ENCODE measurements at places on chromosomes 11 and 22. TPM values are rescaled to one million over a fixed set of nuclear protein-coding genes. Genes with fewer than 3 reads are reported as not detected.

DNA sequence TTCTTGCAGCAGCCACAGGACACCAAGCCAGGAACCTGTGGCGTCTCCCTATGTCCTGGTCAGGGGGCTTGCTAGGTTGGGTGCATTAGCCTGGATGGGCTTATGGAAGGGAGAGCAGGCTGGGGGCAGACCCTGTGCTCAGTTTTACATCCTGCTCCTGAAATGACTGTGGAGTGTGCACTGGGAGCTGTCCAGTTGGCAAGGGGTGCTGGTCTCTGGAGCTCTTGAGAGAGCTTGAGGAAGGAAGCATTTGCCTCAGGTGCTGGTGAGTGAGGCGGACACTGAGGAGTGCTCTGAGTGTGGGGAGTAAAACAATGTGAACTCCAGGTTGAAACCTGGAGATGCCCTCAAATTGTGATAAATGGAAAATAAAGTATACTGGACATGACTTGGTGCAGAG is 3.4 kb downstream of the SCGB1D4 start:
- no peak for DNase-seq

Gene CASP5
- total RNA-seq, result not detected

Gene OR52N2
- not detected for total RNA-seq

DNA sequence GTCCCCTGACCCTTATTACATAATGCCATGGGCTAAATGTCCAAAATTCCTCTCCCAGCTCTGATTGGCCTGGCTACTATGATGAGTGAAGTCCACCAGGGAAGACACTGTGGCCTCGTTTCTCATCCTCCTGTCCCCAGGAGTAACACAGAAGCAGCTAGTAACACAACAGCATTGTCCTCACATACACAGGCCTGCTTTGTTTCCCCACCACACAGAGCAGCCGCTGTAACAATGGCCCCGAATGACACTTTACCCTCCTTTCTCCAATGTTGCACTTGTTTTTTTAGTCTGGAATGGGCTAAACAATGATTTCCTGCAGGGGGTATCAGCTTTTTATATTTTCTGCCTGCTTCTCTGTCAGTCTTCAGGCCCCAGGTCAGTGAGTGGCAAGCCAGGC is at the start of gene PRR5L:
PRR5L (plus strand) TSS at position 363 of the 400 bp plus-strand sequence. CDS start 104,834 bp downstream, outside the sequence.
- no peak for DNase-seq

- no peak for DNase-seq
These were observed 67.1 kb downstream of the GGTLC2 start for GRCh38 chr22:22711532-22711913.

- no peak for DNase-seq
These were observed 5.9 kb downstream of the TREH start for GRCh38 chr11:118673361-118674081.

GRCh38 chr11:100895449-100895848 is 208.4 kb downstream of the ARHGAP42 start:
- no peak for DNase-seq

Gene SPDYC
- total RNA-seq, result not detected

GRCh38 chr11:128643661-128644317 is 50.1 kb upstream of the FLI1 start:
- DNase-seq, result no peak

DNA sequence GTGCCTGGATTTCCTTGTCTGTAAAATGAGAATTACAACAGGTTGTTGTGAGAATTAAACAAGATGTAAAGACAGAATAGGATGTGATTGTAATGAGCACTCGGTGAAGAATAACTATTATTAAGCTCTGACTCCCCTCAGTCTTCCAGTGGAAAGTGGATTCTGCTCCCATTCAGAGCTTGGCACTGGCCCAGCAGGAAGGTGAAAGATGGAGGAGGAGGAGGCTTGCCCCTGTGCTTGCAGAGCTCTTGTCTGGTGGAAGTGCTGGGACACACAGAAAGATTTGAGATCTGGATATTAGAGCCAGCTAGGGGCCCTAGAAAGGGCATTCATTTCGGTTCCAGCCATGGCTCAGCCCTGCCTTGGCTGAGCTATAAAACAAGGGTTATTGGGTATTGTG is 28.2 kb downstream of the PHLDB1 start:
- no peak for DNase-seq

- no peak for DNase-seq
These were observed 15.6 kb upstream of the WDR74 start for GRCh38 chr11:62854825-62855570.

Gene SLC25A17
- total RNA-seq, result 14.7 TPM

GRCh38 chr11:106193956-106194355 is 116.5 kb downstream of the AASDHPPT start:
- no peak for DNase-seq

GRCh38 chr11:65378208-65378927 is 4.1 kb downstream of the SLC25A45 start:
- DNase-seq, result no peak

GRCh38 chr11:67299471-67300191 is 3.7 kb upstream of the SSH3 start:
- peak; percentile 62 for DNase-seq

- no peak for DNase-seq
These were observed 80.4 kb downstream of the ATXN10 start for GRCh38 chr22:45752036-45752435.

- DNase-seq, result no peak
These were observed 18.3 kb upstream of the PKNOX2 start for GRCh38 chr11:125146232-125146631.
